Fibroblast of the conjunctiva (primary cell): ENCODE measurements at places on chromosomes 1 and 21.
A peak's percentile ranks its signal among the peaks of the same experiment; 100 is the strongest.

DNA sequence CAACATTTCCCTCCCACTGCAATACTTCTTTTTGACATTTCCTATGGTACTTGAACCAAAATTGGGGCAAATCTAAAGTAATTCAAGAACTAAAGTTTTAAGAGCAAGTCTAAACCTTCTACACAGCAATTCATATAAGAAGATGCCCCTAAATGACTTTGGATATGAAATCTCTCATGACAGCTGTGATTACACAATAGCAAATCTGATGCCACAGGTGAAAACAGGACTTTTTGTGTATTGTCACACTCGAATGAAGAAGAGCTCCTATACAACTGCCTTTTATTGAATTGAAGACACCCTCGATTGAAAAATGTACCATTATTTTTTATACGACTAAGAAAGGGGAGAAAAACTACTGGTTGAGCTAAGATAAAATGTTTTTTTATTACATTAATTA lies 59.6 kb upstream of the DYNLT5 start:
- DNase-seq, result no peak

DNA sequence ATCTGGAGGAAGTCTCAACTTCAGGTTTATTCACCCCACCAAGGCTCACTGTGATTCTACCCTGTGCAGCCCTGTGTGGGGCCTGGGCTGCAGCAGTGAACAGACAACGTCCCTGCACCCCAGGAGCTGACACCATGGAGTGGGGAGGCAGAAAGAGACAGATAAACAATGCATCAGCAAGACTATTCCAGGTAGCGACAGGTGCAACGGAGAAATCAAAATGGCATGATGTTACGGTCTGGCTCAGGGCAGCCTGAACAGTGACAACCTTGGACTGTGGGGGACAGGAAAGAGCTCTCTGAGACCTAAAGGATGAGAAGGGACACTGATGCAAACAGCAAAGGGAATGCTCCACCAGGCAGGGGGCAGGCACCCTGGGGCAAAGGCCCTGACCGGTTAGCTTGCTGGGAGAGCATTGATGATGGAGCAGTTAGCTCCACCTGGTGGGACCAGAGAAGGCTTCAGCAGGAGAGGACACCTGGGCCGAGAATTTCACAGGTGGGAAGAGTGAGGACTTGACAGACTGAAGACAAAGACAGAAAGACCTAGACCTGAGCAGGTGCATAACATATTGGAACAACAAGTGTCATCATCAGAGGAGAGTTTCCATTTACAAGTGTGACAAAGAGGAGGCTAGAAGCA lies 589.9 kb downstream of the MATN1 start:
- DNase-seq, result no peak

DNA sequence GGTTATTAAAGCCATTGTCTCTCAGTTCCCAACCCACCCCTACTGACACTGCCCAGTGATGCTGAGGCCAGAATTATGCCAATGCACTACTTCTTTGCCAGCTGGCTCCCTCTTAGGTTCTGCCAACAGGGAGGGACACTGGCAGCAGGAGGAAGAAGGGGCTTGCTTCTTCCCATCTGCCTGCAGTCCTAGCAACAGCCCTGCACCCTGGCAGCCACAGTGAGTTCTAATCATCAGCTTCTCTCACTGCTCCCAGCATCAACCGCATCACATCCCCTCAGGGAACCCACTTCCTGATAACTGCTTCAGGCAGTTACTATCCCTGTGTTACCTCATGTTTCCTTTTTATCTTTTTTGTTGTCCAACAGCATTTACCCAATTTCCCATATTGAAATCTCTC lies 86.2 kb downstream of the UBR4 start:
- no peak for DNase-seq

GRCh38 chr1:246725191-246725590 lies 982 bp downstream of the SCCPDH start:
- no peak for DNase-seq

DNA sequence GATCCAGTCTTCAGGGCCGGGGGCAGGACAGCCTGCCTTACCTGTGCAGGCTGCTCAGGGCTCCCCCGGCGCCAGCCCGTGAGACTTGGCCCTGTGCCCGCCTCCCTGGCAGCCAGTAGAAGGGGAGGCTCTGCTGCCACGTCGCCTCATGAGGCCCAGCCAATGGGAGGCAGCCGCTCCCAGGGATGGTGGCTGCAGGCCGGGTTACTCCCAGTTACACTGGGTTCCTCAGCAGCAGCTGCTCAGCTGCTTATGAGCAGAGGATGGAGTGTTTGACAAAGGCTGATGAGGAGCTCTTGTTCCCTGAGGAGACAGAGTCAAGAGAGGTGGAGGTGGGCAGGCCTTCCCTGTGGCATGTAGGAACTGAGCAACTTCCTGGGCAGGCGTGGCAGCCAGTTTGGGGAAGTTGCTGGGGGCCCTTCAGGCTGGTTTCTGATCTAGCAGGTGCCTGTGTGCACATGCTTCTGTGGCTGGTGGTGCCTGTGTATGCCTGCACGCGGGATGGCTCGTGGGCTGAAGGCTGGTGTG lies 5.5 kb downstream of the MFSD2A start:
- no peak for DNase-seq

DNA sequence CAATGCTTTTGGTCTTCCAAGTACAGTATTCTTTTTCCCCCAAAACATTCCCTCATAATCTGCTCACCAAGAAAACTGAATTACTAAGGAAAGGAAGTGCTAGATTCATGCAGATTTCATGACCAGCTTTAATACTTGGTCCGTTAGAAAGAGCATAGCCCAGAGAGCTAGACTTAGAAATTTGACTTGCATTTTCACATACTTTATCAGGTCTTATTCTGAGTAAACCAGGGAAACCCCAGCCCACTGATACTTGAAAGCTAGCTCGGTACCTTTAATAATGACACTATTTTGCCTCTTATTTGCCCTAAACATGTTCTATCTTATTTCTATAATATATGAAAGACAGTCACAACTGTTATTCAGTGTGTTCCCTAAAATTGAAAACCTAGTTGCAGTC lies 204.5 kb downstream of the TTLL7 start:
- no peak for DNase-seq

DNA sequence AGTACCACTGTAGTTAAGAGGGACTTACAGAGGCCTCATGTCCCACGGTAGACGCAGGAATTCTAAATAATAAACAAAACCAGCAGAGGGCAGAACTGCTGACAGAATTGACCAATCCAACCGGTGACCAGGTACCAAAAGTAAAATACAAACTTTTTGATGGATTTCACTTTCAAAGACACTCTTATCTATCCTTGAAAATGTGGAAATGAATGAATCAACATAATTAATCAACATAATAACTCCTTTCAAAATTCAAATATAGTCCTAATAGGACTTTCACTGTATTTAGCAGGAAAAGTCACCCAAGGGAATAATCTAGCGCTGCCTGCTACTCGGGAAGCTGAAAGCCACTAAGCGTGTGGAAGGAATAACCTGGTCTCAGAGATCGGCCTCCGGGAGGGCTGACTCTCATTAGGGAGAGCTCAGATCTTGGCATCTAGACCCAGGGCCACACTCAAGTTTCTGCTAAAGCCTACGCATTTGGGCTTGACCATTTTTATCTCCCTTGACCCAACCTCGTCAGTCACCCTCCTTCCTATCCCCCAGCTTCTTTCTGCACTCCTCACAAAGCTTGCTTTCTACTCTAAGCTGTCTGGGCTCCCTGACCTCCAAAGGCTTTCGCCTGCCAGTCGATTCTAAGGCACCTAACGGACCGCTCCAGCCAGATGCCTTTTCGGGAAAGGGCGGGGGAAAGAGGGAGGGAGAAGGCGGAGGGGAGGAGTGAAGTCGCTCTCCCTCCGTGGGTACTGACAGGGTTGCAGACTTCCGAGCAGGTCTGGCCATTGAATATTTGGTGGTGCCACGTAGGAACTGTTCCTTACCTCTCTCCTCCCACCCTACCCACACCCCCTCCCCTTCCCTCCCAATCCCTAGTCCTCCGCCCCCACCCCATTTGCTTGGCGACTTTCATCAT lies 1.6 kb downstream of the COL11A1 start:
- DNase-seq, result peak; percentile 41

DNA sequence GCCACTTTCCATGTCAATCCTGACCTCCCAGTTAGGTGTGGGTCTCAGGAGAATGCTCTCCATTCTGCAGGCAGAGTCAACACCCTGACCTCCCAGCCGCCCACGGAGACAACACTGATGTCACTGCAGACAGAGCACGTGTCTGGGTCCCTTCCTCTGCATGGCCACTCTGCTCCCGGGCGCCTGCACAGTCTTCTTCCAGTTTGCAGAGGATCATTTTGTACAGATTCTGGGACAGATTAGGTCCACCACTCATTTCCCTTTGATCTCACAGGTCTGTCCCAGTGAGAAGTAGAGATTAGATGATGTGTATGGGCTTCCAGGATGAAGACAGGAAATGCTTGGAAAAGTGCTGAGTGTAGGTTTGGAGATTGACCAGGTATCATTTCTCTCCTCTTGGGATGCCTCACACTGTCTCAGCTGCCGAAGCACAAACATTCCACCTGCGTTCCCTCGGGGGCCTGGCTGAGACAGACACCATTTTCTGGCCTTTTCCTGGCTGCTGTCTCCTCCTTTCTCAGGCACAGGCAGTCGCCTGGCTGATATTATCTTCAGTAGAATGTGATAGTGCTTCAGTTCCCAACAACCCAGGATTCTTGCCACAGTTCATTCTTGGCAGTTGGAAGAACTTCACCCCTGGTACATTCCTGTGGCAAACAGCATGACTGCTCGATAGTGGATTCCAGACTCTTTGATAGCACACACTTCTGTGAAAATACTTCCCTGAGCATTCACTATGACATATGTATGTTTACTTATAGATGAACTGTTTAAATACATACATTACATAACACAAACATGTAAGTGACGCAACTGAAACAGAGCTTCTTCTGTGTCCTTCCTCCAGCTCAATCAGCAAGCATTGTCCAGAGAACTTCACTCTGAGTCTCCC lies 7.9 kb downstream of the MYBPHL start:
- peak; percentile 45 for DNase-seq

GRCh38 chr1:156698995-156699394 lies 6.4 kb downstream of the CRABP2 start:
- no peak for DNase-seq

DNA sequence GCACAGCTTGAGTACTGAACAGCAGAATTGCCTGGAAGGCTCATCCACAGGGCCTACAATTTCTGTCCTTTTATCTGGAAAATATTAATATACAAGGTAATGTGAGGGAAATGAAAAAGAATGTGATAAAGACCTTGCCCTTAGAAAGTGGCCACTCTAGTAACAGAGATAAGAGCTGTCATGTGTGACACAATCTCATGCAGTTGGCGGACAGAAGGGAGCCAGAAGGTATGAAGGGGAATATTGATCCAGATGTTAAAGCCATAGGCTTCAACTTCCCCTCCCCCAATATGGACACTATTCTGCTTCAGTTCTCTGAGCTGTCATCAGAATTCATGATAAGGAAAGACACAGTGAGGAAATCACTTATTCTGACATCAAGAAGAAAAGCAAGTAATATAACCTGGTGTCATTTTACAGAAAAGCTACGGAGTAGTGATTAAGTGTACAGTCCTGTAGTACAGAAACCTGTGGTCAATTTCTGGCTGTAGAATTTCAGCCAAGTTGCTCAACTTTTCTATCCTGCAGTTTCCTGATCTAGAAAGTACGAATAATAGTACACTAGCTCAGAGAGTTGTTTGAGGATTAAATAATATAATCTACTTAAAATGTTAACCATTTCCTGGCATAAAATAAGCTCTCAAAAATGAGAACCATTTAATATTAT lies 572.1 kb downstream of the DPYD start:
- DNase-seq, result no peak
